ENCODE measurements at places on chromosomes 1 and 21. TPM values are rescaled to one million over a fixed set of nuclear protein-coding genes. Genes with fewer than 3 reads are reported as not detected.

The RAP1GAP gene
- 0.42 TPM for total RNA-seq

The RBM11 gene
- total RNA-seq = 1.4 TPM

DNA sequence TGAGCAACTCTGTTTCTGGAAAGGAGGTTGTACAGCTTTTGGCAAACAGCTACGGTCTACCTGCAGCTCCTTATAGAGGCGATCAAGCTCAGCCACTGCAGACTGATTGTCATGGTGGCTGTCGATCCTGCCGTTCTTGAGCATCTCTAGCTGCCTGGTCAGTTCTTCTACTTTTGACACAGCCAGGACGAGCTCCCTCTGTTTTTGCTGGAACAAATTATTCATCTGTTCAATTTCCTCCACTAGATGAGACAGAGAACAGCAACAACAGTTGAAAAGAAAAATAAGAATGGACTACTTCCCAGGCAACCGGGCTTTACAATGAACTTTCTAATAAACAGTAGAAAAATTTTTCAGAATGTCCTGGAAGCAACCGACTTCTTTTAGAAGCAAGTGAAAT lies 42.5 kb downstream of the TP53BP2 start:
- H3K4me3 ChIP-seq = no peak overlapping the region
- H3K27me3 ChIP-seq = no peaks in the 10 kb centered on the region
- no peaks in the 10 kb centered on the region for H3K4me1 ChIP-seq
- no peak for DNase-seq
- H3K27ac ChIP-seq = no peak overlapping the region

GRCh38 chr1:91801496-91802115 lies 84.3 kb downstream of the TGFBR3 start:
- DNase-seq = no peak
- no peak overlapping the region for H3K4me3 ChIP-seq
- H3K27ac ChIP-seq = no peak overlapping the region
- peaks cover 51% of the 10 kb centered on the region for H3K4me1 ChIP-seq
- H3K27me3 ChIP-seq = peaks cover 16% of the 10 kb centered on the region

- no peak for DNase-seq
- H3K4me3 ChIP-seq = no peak overlapping the region
- H3K27ac ChIP-seq = no peak overlapping the region
- H3K4me1 ChIP-seq = no peaks in the 10 kb centered on the region
- H3K27me3 ChIP-seq = no peaks in the 10 kb centered on the region
- peaks cover 19% of the 10 kb centered on the region for H3K36me3 ChIP-seq
Observed at GRCh38 chr1:85661767-85662166, 46.5 kb downstream of the ZNHIT6 start.

GRCh38 chr1:18957532-18958300 lies 1.2 kb upstream of the IFFO2 start:
- peak overlapping the region; percentile 87 for H3K27ac ChIP-seq
- peaks cover 40% of the 10 kb centered on the region for H3K4me1 ChIP-seq
- peaks cover 18% of the 10 kb centered on the region for H3K36me3 ChIP-seq
- H3K4me3 ChIP-seq = peak overlapping the region; percentile 78
- H3K27me3 ChIP-seq = peaks cover 21% of the 10 kb centered on the region
- peak; percentile 83 for DNase-seq

DNA sequence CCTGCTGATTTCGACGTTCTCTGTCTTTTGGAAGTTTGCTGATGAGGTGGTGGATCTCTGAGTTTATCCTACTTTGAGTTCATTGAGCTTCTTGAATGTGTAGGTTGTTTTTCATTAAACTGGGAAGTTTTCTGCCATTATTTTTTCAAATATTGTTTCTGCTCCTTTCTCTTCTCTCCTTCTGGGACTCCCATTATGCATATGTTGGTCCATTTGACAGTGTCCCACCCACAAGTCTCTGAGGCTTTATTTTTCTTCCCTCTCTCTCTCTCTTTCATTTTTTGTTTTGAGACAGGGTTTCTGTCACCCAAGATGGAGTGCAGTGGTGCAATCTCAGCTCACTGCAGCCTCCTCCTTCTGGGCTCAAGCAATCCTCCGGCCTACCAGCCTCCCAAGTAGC lies 11.7 kb downstream of the TNFRSF18 start:
- no peak overlapping the region for H3K4me3 ChIP-seq
- H3K27me3 ChIP-seq = peaks cover 4% of the 10 kb centered on the region
- peaks cover 25% of the 10 kb centered on the region for H3K36me3 ChIP-seq
- peaks cover 5% of the 10 kb centered on the region for H3K4me1 ChIP-seq

- H3K27me3 ChIP-seq = peaks cover 1% of the 10 kb centered on the region
- H3K4me1 ChIP-seq = peaks cover 28% of the 10 kb centered on the region
- DNase-seq = no peak
- no peak overlapping the region for H3K4me3 ChIP-seq
Observed at GRCh38 chr1:32977546-32978087, 13.0 kb upstream of the RNF19B start.

GRCh38 chr21:36847189-36847588 lies 119.3 kb downstream of the HLCS start:
- no peak overlapping the region for H3K4me3 ChIP-seq
- H3K27me3 ChIP-seq = no peaks in the 10 kb centered on the region
- DNase-seq = no peak

GRCh38 chr1:50129201-50129600 lies 20.5 kb downstream of the ELAVL4 start:
- H3K4me1 ChIP-seq = no peaks in the 10 kb centered on the region
- H3K36me3 ChIP-seq = no peaks in the 10 kb centered on the region
- peaks cover 2% of the 10 kb centered on the region for H3K27me3 ChIP-seq
- no peak overlapping the region for H3K4me3 ChIP-seq
